ENCODE measurements at places on chromosomes 2 and 18.
A peak's percentile ranks its signal among the peaks of the same experiment; 100 is the strongest.

GRCh38 chr2:219782737-219783348 is 155.4 kb downstream of the SLC4A3 start:
- no peak for DNase-seq

GRCh38 chr2:197378494-197379307 is 56.1 kb downstream of the SF3B1 start:
- peak; percentile 45 for DNase-seq

DNA sequence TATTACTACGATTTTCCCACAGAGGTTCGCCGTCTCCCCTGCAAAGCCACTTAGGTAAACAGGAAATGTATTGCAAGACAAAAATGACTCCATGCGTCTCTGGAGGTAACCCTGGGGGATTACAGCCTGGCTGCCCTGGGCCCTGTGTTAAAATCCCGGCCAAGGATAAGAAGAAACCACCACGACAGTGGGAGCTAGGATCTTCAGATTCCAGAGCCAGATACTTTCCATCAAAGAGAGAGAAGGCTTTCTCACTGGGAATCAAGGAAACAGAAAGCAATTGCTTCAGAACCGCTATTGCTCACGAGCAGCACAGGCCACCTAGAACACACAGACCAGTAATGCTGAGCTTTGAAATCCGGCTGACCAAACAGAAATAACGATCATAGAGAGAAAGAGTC is 97.9 kb upstream of the ZNF516 start:
- DNase-seq, result no peak

DNA sequence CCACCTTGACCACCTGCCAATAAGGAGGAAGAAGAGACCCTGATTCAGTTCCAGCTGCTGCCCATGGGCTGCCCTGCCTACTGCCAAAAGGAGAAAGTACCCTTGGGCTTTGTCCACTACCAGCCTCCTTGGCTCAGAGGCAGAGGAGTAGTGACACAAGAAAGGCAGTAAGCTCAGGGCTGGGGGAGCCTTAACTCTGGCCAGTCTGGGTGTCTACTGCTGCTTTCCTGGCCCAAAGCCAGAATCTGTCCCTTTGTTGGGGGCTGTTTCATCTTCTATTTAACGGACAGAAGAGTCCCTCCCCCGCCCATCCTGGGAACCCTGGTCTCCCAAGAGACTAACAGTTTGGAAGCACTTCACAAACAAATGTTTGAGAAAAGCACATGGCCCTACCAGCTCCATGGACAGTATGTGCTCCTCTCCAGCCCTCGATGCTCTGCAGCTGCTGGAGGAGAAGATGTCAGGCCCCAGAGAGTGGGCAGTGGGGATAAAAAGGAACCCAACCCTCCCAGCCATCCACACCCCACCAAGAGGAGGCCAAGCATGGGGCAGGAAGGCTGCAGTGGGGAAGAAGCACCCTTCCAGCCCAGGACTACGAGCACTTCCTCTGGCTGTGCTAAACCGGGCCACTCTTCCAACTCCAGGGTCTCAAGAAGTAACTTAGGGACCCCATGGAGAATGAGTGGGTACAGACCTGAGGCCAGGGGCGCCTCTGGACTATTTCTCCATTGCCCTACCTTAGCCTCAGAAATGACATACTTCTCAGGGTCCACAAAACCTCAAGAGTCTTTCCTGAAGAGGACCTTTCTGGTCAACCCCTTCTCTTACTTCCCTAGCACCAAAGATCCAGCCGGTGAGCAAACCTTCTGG is 1.2 kb downstream of the ATG9A start:
- no peak for DNase-seq

DNA sequence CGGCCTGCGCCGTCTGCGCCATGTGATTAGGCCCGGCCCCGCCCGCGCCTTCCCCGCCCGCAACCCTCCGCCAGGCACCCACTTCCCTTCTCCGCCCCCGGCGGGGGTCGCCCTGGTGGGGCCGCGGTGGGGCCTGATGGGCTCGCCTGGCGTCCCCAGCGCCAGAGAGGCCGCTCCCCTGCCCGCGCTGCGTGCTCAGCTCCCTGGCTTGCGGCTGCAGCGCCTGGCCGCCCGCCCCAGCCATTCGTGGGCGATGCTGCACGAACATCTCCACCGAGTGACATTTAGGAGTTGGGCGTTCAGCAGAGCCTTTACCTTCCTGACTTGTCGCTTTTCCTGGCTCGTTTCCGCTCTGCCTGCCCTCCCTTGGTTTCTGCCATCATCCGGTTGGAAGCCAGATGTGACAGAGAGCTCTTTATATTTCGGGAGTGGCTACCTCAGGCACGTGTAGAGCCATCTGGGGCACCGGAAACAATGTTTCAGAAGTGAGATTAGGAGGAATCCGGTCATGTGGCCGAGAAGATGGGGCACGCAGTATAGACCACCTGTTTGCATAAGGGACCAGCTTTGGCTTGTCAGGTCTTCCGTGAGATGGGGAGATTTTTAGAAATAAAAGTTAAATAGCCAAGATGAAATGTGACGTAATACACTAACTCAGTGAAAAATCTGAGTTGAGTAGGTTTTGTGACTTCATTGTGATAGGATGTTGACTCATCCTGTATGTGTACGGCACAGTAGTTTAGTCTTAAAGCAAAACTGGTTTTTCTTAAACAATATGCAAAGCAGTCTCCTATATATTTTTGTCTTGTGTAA is 1.2 kb downstream of the GLS start:
- peak; percentile 88 for DNase-seq

GRCh38 chr2:224136396-224136795 is 97.3 kb upstream of the SERPINE2 start:
- no peak for DNase-seq

DNA sequence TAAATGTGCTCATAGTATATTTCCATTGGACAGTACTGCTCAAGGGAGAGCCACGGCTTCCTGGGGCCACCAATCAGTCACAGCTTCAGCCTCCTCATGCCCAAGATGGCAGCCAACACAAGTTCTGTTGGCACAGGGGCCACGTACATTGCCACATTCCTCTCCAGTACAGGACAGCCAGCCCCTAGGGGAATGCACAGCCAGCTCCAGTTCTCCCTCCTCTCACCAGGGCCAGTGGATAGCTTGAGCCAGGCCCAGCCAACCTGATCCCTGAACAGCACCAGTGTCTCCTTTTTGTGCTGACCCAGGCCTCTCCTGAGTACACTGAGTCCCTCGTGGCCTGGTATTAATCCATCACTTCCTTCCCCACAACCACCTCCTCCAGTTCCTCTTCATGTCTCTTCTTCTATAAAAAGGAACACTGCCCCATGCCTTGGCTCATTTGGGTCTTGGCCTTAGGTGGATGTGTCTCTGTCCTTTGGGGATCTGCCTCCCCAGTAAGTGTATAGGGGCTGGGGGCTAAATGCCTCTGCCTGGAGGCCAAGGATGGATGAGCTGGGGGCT is 168.7 kb downstream of the TNS1 start:
- no peak for DNase-seq

DNA sequence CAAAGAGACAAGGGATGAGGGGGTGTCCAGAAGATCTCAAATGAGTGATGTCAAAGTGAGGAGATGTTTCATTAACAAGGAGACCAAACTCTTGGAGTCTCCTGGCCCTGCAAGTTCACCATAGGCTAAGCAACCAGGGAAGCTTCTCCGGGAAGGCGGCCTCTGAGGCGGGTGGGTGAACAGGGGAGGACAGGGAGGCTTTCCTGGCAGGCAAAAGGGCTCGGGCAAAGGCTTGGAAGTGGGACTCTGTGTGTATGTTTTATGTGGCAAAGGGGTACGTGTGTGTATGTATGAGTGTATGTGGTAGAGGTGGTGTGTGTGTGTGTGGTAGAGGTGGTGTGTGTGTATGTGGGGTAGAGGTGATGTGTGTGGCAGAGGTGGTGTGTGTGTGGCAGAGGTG is 163.9 kb downstream of the DYSF start:
- DNase-seq, result no peak

DNA sequence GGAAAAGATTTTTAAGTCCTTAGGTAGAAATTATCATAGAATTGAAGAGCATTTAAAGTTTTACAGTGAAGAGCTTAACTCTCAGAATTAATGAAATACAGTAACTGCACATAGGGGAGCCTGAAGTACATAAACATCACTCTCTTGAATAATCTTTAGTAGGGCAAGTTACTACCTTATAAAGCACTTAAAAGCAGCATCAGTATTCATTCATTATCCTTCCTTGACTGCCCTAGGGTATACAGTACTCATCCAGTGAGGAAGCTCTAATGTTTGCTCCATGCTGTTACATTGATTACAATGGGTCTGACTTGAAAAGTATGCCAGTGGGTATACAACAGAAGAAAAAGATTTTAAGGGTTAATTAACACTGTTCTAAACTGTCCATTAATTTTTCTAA is 66.5 kb downstream of the ATF2 start:
- DNase-seq, result no peak

- no peak for DNase-seq
These were observed 45.4 kb upstream of the CCDC150 start for GRCh38 chr2:196594158-196594557.

DNA sequence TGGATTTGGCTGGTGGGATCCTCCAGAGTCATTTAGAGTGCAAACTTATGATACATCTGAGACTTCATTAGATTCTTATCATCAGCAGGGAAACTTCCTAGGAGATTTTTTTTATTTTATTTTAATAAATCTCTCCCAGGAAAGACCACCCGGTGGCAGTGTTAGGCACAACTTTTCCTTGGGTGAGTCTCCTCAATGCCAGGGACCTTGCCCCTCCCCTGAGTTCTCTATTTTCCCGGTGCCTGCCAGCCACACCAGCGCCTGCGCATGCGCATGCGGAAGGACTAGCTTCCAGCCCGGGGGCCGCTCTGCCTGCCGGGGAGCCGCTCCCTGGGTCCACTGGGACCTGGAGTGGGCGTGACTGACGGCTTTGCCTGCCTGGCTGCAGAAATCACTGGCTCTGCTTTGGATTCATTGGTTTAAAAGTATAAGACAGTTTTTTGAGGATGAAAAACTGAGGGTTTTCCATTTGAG is 86.6 kb downstream of the TMEM182 start:
- DNase-seq, result no peak

GRCh38 chr2:81894451-81894990 is 1590.0 kb upstream of the LRRTM1 start:
- DNase-seq, result no peak

DNA sequence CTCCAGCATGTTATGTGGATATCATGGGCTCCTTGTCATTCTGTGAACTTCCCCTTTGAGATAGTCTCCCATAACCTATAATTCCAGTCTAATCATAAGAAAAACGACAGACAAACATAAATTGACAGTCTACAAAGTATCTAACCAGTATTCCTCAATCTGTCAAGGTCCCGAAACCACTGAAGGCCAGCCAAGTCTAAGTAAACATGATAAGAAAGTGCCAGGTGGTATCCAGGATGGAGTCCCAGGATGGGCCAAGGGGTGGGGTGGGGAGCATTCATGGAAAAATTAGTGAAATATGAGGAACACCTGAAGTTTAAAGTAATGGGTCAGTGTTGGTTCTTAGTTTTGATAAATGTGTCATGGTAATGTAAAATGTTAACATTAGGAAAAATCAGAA is 355.5 kb downstream of the DPP10 start:
- no peak for DNase-seq

DNA sequence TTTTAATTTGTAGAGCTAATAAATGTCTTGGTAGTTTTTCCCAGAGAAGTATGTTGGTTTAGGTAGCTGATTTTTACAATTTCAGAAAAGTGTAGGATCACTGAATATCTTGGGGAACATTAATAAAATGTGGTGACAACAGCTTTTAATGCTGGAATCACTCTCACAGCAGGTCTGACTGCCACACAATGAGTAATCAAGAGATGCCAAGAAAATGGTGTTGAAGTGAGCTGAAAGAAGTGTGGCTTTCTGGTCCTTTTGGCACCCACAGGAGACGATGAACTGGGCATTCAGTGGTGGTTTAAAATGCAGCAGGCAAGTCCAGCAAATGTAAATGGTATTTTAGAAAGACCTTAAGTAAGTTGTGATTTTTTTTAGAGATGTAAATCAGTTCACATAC is 175.8 kb downstream of the CBLN2 start:
- no peak for DNase-seq

- DNase-seq, result no peak
These were observed 268.2 kb upstream of the TCF4 start for GRCh38 chr18:55856229-55856628.

DNA sequence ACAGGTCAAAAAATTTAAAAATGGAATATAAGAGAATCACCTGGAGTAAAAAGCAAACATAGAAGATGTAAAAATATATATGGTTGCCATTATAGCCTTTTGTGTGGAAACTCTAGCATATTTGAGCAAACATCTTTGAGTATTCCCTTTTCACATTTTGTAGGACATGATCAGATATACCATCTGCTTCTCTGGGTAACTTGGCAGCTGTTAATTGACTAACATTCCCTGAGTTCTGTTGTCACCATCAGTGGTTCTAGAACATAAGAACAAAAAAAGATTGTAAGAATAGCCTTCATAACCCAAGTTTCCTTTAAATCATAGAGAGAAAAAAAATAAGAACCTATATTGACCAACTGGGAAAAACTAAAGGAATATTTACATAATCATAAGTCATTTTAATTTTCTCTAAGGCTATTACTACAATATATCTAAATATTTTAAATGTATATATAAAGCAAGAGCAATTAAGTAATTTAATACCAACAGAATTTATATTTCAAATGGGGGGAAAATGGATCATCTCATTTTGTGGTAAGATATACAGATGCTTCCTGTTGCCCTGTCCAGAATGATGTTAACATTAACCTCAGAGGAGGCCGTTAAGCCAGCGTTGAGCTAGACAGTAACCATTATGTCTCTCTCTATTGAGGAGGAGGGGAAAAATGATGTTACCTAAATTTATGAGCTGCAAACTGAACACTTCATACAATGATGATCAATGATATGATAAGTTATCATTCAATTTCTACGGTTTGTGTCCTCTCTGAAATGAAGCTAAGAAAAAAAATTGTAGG is 9.8 kb upstream of the INO80D start:
- DNase-seq, result no peak

- DNase-seq, result no peak
These were observed 188.1 kb downstream of the LAMA1 start for GRCh38 chr18:6929370-6930102.

- no peak for DNase-seq
These were observed 163.5 kb downstream of the NOL4 start for GRCh38 chr18:34061226-34061625.

- DNase-seq, result no peak
These were observed 35.7 kb downstream of the STEAP3 start for GRCh38 chr2:119259296-119259860.

DNA sequence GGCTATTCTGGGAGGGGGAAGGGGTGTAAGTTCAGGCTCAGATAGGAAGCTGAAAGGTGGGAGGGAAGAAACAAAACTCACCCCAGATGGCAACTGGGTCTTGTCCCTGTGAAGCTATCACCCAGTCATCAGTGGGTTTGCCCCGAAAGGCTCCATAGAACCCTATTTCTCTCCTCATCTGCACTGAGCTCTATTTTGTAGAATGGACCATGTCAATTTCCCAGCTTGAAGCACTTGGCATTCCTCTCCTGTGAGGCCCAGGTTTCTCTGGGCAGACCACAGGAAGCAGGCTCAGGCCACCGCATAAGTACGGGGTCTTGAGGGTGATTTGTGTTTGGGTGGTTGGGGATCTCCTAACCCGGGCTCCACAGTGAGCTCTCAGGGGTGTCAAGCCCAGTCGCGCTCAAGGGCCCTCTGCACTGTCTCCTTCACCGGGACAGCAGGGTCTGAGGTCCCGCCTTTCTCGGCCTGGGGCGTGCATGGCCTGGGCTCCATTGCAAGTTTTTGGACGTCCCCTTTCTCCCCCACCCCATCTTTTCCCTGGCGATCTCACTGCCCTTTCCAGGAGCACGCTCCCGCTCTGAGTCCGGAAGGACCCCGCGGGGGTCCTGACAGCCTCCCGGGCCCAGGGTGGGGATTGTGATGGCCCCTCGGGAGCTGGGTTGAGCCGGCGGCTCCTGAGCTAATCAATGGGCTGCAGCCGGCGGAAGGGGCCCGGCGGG is 27.3 kb upstream of the NOTO start:
- DNase-seq, result no peak

GRCh38 chr2:96427917-96428316 is 77.2 kb downstream of the NEURL3 start:
- DNase-seq, result no peak

All from Jurkat, Clone E6-1 (cell line).